ENCODE measurements at places on chromosomes 6 and 20.
A peak's percentile ranks its signal among the peaks of the same experiment; 100 is the strongest.

DNA sequence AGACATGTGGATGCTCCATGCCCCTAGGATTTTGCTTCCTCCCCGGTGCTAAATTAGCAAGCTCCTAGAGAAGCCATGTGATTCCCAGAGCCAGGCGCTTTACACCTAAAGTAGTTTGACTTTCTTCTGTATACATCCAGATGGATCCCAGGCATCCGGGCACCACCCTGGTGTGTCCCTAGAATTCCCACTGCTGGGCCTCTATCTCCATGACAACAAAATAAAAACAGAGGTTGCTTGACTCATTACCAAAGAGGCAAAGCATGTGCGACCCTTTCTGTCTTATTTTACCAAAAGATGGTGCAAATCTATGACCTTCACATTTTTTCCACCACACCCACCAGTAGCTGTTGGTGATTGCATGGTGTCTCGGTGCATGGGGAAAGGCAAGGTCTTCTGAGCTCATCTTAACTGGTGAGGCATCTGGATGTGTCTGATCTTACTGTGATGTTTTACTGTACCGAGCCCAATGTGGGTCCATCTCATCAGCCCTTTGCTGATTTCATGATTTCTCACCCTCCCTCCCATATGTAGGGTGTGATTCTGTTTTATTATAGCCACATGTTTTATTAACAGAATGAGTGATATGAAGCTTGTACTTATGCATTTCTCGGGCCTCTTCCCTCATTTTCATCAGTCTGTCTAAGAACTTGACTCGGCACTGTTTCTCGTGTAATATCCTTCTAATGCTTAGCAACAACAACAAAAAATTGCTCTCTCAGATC, 27.4 kb upstream of the VAPB start:
- DNase-seq = no peak

- DNase-seq = no peak
Observed at GRCh38 chr6:83708546-83708969, 343 bp downstream of the SNAP91 start.

- no peak for DNase-seq
Observed at GRCh38 chr20:52129611-52130010, 62.0 kb downstream of the ZFP64 start.

GRCh38 chr6:158149641-158150040, 18.4 kb downstream of the SERAC1 start:
- no peak for DNase-seq

DNA sequence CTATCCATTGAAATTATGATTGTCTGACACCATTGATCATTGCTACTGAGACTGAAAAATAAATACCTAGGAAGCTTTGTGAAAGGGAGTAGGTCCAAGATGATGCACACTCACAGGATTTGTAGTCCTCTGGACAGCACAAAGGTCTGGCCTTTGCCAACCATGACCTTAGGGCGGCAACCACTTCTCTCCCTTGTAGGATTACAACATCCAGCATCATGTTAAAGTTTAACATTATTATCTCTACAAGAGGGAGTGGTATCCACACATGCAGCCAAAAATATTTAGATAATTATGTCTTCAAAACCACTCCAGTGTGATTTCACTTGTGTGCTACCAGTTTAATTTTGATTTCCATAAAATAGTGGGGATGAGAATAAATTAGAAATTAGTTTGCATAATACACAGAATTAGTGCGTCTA, 51.1 kb upstream of the NHSL1 start:
- DNase-seq = no peak

GRCh38 chr6:129647044-129647443, 62.9 kb downstream of the ARHGAP18 start:
- no peak for DNase-seq

DNA sequence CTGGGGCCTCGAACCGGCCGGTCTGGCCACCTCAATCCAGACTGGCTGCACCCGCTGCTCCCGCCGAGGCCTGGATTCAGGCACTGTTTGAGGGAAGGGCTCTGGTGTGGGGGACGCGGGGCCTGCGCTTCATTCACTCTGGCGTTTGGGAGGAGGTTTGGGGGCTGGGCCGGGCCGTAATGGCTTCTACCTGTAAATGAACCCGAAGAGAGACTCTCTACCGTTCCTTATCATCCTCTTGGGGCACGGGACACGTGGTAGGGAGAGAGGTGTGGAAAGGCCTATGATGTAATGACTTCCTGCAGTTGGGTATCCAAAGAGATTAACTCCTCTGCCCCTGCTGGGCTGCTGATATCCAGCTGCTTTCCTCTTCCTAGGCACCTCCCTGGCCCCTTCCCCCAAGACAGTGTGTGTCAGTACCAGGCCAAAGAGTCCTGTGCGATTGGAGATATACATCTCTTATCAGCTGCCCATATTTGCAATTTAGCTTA, 1.8 kb downstream of the FOXO3 start:
- DNase-seq = peak; percentile 84

GRCh38 chr6:115830895-115831294, 229.8 kb downstream of the FRK start:
- DNase-seq = no peak

DNA sequence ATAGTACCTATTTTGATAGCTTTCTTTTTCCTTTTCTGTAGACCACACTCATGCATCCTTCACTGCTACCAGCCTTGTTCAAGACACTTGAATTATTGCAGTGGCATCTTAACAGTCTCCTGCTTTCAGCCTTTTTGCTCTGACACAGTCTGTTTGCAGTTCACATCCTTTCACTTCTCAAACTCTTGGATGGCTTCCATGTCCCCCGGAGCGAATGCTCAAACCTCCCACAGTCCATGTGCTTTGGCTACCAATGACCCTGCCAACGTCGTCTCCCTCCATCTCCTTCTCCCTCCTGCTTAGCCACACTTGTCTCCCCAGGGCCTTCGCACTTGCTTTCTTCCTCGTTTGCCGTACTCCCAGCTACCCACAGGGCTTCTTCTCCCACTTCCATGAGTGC, 270.0 kb upstream of the ZFP64 start:
- DNase-seq = no peak

DNA sequence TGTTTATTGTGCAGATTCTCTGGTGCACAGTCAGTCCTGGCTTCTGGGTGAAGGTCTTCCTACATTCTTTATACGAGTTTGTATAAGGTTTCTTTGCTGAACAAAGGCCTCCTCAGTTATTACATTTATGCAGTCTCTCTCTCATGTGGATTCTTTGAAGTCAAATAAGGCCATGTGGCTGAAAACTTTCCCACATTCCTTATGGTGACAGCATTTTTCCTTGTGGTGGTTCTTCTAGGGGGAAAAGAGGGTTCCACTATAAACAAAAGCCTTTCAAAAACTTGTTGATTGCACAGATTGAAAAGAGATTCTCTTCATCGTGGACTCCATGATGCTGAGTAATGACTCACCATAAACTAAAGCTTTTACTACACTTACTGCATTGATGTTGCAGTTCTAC, 19.2 kb downstream of the ZSCAN12 start:
- DNase-seq = no peak

DNA sequence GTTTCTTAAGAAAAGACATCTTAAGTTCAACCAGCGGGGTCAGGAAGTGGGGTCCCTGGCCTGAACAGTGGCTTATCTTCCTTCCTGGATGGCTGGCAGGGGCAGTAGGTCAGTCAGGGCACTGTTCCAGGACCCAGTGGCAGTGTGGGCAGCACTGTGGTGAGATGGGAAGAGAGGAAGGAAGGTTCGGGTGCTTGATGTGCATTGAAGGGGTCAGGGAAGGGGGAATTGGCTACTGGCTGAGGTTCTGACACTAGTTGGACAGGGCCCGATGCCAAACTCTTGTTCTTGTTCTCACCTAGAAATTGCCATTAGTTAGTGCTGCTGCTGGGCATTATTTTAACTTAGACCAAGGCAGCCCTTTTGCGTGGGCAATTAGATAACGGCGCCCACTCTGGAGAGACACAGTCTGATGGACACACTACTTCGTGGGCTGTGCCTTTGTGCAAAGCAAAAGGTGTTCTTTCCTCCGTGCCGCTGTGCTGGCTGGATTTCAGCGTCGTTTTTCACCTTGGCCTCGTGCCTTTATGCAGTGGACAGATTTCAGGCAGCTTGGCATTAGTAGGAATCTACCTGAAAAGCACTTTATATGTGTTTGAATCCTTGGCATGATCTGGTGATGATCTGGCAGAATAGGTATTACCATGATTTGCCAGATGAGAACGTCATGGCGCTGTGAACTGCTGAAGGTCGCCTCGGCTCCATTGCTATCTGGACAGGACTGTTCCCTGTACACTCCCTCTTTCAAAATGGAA, 30.3 kb downstream of the UTRN start:
- DNase-seq = no peak

Measured in ascending aorta (tissue), 2 donors.